Breast epithelium (tissue), 4 donors: ENCODE measurements at places on chromosomes 2 and 18.
A peak's percentile ranks its signal among the peaks of the same experiment; 100 is the strongest.

GRCh38 chr2:199704358-199705238 lies 146.4 kb downstream of the FTCDNL1 start:
- no peaks in the 10 kb centered on the region for H3K36me3 ChIP-seq
- H3K4me1 ChIP-seq = no peaks in the 10 kb centered on the region
- H3K27me3 ChIP-seq = no peaks in the 10 kb centered on the region
- H3K27ac ChIP-seq = no peak overlapping the region
- no peak overlapping the region for H3K4me3 ChIP-seq
- no peak for DNase-seq

DNA sequence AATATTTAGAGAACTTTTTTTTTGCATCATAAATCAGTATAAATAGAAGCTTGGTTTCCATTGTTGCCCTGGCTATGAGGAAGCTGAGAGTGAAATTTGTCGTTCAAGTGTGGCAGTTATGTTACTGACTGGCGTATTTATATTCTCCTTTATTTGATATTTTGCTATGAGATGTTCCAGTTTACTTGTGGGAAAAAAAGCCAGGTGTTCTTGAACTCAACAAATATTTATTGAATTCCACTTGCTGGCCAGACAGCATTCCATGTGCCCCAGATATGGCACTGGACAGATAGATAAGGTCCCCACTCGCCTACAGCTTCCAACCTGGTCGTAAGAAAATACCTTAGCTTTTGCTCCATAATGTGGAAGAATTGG lies 44.7 kb downstream of the NEDD4L start:
- no peak overlapping the region for H3K27ac ChIP-seq
- H3K27me3 ChIP-seq = no peaks in the 10 kb centered on the region
- H3K4me1 ChIP-seq = no peaks in the 10 kb centered on the region
- H3K36me3 ChIP-seq = no peaks in the 10 kb centered on the region
- H3K4me3 ChIP-seq = no peak overlapping the region

DNA sequence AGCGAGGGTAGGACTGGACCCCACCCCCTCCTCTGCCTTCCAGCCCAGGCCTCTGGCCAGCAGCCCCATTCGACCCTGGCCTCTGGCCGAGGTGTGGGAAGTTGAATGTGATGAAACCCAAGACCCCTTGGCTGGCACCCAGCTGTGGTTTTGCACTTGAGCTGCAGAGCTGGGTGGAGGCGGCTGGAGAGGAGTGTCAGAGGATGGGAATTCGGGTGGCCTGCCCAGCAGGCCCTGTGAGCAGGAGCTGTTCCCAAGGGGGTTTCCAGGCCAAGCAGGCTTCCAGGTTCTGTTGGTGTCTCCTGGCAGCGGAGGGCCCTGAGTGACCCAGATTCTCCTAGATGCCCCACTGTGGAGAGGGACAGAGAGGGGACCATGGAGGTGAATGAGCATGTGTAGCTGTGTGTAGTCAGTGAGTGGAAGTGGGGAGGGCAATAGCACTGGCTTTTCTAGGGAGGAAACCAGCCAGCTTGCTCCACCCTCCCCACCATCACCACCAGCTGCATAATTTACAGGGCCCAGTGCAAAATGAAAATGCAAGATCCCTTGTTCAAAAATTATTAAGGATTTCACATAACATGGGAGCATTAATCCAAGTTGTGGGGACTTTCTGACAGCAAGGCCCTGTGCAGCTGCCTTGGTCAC lies 172.2 kb upstream of the HAAO start:
- DNase-seq = peak; percentile 62
- H3K4me1 ChIP-seq = peaks cover 17% of the 10 kb centered on the region
- H3K27me3 ChIP-seq = no peaks in the 10 kb centered on the region
- no peak overlapping the region for H3K4me3 ChIP-seq
- peak overlapping the region; percentile 56 for H3K27ac ChIP-seq

DNA sequence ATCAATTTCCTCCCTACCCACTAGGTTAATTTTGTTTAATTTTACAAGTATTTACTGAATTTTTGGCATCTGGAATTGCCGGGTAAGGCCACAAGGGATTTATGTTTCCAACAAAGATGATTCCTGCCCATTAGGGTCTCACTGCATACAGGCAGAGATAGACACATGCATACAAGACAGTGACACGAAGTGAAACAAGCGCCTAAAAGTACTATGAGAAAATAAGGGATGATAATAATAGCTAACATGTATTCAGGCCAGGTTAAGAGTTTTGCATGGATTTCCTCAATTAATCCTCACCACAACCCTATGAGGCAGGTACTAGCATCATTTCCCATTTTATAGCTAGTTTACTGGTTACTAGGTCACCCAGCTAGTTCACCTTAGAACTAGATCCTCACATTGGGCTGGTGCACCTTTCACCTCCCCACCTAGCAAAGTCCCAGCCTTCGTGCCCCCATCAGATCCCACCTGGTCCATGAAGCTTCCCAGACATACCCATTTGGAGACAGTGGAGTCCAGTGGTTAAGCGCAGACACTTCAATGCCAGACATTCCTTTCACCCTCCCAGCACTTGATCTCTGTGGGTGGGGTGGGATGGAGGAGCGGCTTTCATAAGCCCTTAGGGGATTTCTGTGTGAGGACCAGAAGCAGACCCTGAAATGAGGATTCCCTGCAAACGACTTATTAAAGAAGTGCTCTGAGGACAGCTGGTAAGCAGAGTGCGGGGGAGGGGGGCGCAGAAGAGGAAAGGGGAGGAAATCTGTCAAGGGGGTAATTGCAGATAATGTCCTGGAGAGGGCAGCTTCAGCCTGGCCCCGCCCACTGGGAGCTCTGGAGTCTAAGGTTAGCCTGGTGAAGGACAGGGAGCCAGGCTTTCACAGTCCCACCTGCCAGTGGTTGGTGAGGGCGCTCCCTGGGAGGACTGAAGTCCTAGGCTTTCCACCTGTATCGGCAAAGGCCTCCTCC lies 5.8 kb upstream of the DGUOK start:
- no peak for DNase-seq
- H3K27ac ChIP-seq = no peak overlapping the region
- H3K36me3 ChIP-seq = no peaks in the 10 kb centered on the region
- no peaks in the 10 kb centered on the region for H3K27me3 ChIP-seq
- H3K4me1 ChIP-seq = no peaks in the 10 kb centered on the region

DNA sequence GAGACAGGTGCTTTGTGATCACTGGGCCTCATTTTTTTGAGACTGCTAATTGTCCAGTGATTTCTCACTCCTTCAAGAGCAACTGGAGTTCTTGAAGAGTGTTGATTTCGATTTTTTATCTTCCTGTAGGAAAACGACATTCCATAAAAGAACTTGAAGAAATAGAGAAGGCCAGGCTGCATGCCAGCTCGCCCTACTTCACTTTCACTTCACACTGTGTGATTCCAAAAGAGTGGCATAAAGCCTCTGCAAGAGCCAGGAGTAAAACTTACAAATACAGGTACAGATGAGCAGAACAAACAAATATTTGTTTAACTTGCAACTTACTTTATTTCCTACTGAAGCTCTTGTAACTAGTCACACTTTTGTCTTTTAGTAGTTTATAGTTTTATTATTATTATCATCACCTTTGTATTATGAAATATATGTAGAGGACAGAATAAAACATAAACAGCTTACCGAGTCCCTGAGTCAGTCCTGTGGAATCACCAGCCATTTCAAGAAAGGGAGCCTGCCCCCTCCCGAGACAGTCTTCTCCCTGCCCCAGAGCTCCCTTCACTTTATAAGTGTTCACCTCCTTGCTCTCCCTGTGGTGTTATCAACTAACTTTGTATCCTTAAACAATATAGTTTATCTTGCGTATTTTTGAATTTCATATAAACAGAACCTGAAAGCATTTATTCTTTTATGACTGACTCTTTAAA lies 8.7 kb downstream of the FAM228A start:
- DNase-seq = no peak
- H3K4me3 ChIP-seq = no peak overlapping the region
- H3K36me3 ChIP-seq = no peaks in the 10 kb centered on the region

- H3K27me3 ChIP-seq = no peaks in the 10 kb centered on the region
Measured at GRCh38 chr2:234669621-234670020, 172.7 kb upstream of the ARL4C start.

- no peak for DNase-seq
- no peak overlapping the region for H3K27ac ChIP-seq
- H3K4me3 ChIP-seq = no peak overlapping the region
Measured at GRCh38 chr2:38574278-38574677, 28.4 kb downstream of the HNRNPLL start.

DNA sequence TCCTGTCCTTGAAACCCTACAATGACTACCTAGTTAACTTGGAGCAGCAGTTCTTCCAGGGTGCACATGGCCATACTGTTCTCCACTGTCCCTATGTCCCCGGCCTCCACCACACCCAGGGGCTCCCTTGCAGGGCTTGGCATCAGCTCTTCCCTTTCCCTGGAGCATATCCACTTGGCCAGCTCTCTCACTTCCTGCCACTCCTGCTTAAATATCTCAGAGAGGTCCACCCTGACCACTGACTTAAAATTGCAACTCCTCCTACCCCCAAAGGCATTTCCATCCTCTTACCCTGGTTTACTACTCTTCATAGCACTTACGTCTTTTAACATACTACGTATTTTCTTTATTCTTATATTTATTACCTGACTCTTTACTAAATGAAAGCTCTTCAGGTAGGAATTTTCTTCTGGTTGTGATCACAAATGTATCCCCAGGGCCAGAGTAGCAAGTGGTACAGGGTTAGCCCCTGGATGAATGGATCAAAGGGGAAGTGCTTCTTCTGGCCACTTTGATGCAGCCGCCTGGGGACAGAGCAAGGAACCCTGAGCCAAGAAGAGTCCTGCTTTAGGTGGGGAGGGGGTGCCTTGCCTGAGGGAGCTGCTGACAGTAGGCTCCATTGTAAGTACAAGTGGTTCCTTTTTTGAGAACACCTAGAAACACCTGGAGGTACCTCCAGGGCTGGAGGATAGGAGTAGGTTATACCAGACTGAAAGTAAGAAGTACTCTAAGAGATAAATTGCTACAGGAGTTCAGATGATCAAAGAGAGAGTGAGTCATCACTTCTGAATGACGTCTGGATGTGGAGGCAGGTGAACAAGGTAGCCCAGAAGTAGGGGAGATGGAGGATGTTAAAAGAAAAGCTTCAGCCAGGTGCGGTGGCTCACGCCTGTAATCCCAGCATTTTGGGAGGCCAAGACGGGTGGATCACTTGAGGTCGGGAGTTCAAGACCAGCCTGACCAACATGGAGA lies 82.2 kb downstream of the SOCS6 start:
- no peak overlapping the region for H3K4me3 ChIP-seq
- H3K36me3 ChIP-seq = no peaks in the 10 kb centered on the region
- H3K27ac ChIP-seq = no peak overlapping the region
- no peak for DNase-seq

DNA sequence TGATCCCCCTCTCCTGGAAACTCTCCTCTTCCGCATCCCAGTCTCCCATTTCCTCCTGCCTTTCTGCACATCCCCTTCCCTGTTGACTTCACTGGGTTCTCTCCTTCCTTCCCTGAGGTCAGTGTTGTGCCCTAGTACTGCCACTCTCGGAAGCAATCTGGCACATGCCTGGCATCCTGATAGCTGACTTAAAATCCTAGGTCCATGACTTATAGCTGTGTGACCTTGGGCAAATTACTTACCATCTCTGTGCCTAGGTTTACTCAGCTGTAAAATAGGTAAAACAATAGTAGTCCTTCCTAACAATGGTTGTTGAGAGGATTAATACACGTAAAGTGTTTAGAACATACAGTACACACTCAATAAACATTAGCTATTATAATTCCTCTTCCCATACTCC lies 9.3 kb downstream of the EVA1A start:
- H3K4me1 ChIP-seq = no peaks in the 10 kb centered on the region
- no peak overlapping the region for H3K27ac ChIP-seq
- no peak overlapping the region for H3K4me3 ChIP-seq

DNA sequence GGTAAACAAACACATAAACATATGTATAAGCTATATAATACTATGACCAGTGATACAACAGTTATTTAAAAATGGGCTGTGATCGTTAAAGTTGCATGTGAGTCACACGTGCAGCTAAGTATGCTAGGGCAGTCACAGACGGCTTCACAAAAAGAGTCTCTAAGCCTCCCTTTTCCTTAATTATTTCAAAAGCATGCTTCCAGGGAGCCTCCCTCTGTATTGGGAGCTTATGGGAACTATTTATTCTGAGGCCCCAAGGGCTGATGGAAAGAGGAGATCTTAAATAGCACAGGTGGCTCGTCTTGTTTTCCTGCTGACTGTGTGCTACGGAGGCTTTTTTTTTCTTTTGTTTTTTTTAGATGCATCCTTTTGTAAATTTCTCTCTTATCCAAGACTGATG lies 94.3 kb downstream of the ADCYAP1 start:
- DNase-seq = no peak
- no peaks in the 10 kb centered on the region for H3K4me1 ChIP-seq
- no peaks in the 10 kb centered on the region for H3K36me3 ChIP-seq
- no peaks in the 10 kb centered on the region for H3K27me3 ChIP-seq

GRCh38 chr18:67373636-67374035 lies 142.9 kb downstream of the DSEL start:
- no peaks in the 10 kb centered on the region for H3K27me3 ChIP-seq
- no peaks in the 10 kb centered on the region for H3K4me1 ChIP-seq
- DNase-seq = no peak
- no peak overlapping the region for H3K27ac ChIP-seq

DNA sequence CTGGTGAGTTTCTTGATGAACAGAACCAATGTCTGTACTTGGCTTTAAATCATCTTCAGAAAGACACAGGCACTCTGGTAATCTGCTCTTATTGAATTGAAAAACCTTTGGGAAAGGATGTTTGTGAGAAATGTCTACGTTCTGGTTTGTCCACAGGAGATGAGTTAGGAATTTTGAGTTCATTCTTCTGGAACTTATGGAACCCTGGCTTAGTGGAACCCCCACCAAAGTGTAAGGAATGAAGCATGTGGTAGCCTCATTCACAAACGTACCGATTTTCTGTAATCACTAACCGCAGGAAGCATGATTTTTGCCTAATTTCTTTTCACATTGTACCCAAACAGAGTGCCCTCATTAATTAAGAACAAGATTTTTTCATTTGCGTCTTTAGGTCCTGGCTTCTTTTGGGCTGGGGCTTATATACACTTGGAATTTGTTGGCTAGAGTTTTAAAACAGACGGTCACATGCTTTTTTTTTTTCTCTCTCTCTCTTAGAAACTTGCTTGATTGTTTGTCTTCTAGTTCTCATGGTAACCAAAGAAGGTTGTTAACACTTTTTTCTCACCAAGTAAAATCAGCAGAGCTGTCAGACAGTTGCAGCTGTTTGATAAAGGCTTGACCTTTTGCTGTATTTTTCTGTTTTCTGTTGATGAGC lies 314.1 kb upstream of the THUMPD2 start:
- no peak overlapping the region for H3K27ac ChIP-seq
- H3K36me3 ChIP-seq = no peaks in the 10 kb centered on the region
- H3K27me3 ChIP-seq = no peaks in the 10 kb centered on the region

GRCh38 chr18:34993289-34993688 lies 47.9 kb upstream of the MAPRE2 start:
- no peak overlapping the region for H3K27ac ChIP-seq
- H3K4me3 ChIP-seq = no peak overlapping the region
- no peak for DNase-seq
- H3K4me1 ChIP-seq = no peaks in the 10 kb centered on the region

- no peak overlapping the region for H3K27ac ChIP-seq
- H3K27me3 ChIP-seq = no peaks in the 10 kb centered on the region
- H3K4me1 ChIP-seq = no peaks in the 10 kb centered on the region
- no peak for DNase-seq
Measured at GRCh38 chr2:60216452-60216995, 336.9 kb downstream of the BCL11A start.

GRCh38 chr2:99481941-99482340 lies 7.9 kb downstream of the REV1 start:
- H3K36me3 ChIP-seq = no peaks in the 10 kb centered on the region
- no peak overlapping the region for H3K27ac ChIP-seq
- DNase-seq = no peak
- H3K4me3 ChIP-seq = no peak overlapping the region
- no peaks in the 10 kb centered on the region for H3K27me3 ChIP-seq
- H3K4me1 ChIP-seq = peaks cover 4% of the 10 kb centered on the region
